Femur (tissue), 1 donor: ENCODE measurements at places on chromosomes 1 and 21.

GRCh38 chr1:151292207-151293030 is 10.3 kb downstream of the ZNF687 start:
- DNase-seq, result no peak

- DNase-seq, result no peak
Observed at GRCh38 chr1:184143449-184143848, 91.9 kb downstream of the TSEN15 start.

DNA sequence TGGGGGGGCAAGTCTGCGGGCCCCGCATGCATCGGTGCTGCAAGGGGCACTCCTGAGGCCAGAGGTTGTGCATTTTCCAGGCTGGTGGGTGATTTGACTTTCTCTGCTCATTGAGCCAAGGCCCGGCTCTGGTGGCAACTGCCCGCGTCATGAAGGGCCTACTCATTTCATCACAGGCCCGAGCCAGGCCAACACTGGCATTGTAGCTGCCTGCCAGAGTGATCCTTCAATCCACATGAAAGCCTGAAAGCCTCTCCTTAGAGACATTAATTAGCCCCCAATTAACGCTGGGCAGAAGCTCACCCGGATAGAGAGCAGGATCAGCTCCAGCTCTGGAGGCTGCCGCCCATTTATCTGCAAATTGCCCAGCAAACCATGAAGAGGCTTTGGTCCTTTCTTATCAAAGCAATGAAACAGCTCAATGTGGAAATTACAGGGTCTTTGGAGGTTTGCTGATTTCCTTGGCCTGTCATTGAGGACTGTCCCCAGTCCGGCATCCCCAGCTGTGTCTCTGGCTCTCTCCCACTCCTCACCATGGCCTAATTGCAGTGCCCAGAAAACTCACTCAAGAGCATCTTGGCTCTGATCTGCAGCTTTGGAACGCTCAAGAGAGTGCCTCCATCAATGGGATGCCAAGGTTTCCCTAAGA is 50.4 kb upstream of the STUM start:
- DNase-seq, result no peak

GRCh38 chr1:230326971-230327891 is 98.9 kb downstream of the PGBD5 start:
- no peak for DNase-seq

DNA sequence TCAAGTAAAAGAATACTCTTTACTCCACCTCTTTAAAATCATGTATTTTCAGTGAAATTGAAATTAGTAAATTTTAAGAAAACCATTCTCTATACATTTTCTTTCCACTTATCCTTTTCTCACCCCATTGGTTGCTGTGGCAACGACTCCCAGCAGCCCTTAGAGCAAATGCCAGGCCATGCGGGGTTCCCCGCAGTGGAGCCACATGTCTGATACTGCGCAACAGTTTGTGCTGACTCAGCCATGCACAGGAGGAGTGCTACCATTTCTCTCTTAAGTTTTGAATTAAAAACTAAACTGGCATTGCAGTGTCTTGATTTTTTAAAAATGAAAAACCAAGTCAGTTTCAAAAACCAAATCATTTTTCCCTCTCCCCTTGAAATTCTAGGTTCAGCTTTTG is 214.1 kb upstream of the L1TD1 start:
- DNase-seq, result no peak

GRCh38 chr1:191590578-191590977 is 567.7 kb upstream of the RGS18 start:
- DNase-seq, result no peak

GRCh38 chr1:234735476-234735875 is 125.5 kb upstream of the IRF2BP2 start:
- DNase-seq, result no peak

GRCh38 chr21:41108668-41109585 is 59.0 kb upstream of the BACE2 start:
- no peak for DNase-seq

DNA sequence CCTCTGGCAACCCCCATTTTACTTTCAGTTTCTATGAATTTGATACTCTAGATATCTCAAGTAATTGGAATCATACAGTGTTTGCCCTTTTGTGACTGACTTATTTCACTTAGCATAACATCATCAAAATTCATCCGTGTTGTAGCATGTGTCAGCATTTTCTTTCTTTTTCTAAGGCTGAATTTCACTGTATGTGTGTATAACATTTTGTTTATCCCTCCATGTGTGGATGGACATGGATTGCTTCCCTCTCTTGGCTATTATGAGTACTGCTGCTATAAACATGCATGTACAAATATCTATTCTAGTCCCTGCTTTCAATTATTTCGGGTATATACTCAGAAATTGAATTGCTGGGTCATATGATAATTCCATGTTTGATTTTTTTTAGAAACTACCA is 97.3 kb downstream of the MAP3K21 start:
- no peak for DNase-seq

GRCh38 chr1:2103266-2103900 is 53.2 kb downstream of the PRKCZ start:
- DNase-seq, result no peak

- no peak for DNase-seq
Observed at GRCh38 chr1:12472798-12473551, 145.0 kb downstream of the DHRS3 start.

DNA sequence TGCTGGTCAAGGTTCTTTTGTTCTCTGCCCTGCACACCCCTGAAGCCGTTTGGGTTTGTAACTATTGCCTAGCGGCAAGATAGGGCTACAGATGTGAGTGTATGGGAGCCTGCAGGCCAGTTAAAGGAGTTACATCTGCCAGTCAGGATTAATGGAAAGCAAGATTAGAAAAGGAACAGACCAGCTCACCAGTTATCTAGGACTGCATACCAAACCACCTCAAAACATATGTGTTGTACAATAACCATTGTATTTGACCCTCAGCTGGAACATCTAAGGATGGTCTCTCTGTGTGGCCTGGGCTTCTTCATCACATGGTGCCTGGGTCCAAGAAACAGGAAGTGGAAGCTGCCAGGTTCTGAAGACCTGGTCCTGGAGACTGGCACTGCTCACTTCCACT is 52.5 kb upstream of the FBXO28 start:
- no peak for DNase-seq

- peak; percentile 64 for DNase-seq
Observed at GRCh38 chr1:162878000-162878596, 17.1 kb upstream of the CCDC190 start.

DNA sequence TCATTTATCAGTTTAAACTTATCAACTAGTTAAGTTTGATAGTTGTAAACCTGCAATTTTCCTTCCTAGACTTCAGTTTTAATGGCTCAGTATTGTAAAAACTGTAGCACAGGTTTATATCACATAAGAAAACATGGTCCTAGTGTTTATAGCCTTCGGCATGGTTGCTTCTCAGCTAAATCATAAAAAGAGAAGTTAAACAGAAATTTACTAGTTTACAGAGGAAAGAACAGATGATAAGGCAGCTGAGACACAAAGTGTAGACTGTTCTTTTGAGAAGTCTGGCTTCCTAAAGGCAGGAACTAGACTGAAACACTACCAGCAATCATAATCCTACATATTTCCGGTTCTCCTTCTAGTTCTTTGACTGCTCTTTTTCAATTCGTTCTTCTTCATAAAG is 39.8 kb downstream of the WNT2B start:
- no peak for DNase-seq

DNA sequence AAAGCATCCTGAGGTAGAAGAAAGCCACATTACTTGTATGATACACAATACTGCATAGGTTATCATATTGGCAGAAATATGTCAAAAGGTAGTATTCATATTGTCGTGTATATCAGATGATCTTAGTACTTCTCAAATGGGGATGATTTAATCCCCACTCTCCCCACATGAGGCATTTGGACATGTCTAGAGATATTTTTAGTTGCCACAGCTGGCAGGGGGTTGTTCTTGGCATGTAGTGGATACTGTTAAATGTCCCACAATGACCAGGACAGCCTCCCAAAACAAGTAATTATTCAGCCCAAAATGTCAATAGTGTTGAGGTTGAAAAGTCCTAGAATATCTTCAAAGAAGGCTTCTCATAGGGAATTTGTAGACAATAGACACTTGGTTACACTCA is 162.8 kb downstream of the NEGR1 start:
- no peak for DNase-seq

- no peak for DNase-seq
Observed at GRCh38 chr1:51295926-51296325, 34.4 kb downstream of the TTC39A start.

DNA sequence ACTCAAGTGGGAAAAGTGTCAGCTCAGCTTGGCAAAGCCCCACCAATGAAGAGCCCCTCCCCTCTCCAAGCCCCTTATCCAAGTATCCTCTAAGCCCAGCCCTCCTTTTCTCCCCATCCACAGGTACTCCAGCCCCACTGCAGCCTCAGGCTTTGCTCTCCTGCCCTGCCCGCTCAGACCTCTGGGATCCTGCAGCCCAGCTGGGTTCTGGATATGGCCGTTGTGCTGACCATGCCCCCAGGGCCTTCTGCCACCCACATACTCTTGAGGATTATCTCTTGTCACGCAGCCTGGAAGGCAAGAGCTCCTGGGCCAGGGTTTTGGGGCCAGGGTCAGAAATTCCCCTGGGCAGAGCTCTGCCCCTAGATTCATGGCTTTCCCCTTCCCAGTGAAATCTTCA is 4.7 kb downstream of the SHISA4 start:
- no peak for DNase-seq

DNA sequence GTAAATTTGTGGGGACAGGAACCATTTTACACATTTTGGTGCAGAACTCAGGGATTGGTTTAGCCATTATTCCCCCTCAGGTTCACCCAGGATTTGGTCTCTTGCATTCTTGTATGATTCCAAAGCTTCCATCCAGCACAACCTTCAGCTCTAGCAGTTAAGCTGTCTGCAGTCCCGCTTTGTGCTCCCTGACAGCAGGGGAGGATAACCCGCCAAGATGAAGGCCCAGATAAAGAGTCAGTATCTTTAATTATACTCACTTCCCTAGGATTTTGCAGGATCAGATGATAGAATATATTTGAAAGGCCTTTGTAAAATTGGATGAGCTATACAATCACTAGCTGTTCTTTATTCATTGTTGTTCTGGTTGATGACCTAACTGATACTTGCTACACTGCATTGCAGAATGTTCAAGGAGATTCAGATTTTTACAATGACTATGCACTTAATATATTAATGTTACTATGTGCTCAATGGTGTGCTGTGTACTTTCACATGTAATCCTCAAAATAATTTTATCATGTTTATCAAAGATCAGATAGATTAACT is 49.8 kb downstream of the SLC16A1 start:
- no peak for DNase-seq

- DNase-seq, result no peak
Observed at GRCh38 chr1:182453631-182454030, 3.7 kb downstream of the RGSL1 start.

DNA sequence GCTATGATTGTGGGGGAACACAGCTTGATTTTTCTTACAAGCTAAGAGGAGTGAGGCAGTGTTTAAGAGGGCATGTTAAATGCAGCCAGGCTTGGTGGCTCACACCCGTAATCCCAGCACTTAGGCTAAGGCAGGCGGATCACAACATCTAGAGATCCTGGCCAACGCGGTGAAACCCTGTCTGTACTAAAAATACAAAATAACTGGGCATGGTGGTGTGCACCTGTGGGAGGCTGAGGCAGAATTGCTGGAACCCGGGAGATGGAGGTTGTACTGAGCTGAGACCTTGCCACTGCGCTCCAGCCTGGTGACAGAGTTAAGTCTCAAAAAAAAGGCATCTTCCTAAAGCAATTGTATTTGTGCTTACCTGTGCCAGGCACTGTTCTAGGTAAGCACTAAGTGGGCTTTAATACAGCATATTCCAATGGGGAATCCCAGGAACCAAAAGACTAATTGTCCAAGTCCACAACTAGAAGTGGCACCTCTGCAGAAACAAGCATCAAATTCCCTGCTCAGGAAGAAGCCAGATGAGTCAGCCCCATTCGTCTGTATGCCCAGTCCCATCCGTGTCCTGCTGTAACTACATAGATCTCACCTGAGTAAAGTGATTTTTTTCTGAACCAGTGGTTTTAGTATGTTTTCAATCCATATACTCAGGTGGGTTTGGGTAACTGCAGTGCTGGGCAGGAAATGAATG is 4.6 kb downstream of the RCC1 start:
- no peak for DNase-seq

GRCh38 chr1:219422811-219423598 is 189.9 kb downstream of the ZC3H11B start:
- DNase-seq, result no peak

DNA sequence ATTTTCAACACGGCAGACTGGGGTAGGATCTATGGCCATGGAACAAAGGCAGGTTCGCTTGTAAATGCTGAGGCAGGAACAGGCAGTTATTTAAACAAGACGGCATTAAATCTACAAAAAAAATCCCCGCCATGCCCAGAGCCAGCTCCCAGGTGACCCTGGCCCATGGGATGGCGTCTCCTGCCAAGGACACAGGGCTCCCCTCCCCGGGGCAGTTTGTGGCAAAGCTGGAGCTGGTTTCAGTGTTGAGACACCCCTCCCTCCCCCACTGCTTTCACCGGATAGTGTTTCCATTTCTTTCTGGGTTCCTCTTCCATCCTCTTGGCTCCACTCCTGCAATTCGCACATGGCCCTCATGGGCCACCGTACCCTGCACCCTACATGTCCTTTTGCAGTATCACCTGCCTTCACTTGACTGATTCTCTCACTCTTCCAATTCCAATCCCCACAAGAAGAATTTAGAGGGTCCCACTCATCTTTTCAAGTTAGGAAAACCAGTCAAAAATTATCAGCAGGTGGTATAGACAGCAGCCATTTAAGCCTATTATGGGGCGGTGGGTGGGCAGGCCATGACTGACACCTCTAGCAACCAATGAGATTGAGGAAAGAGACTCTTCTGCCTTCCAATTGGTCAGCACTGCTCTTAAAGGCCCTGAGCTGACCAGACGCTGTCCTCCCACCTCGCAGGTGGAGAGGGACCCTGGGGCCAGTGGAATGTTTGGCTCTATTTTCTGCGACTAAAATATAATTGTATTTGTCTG is 52.0 kb downstream of the OLIG1 start:
- DNase-seq, result no peak

- no peak for DNase-seq
Observed at GRCh38 chr1:218444588-218444987, 99.5 kb downstream of the TGFB2 start.

DNA sequence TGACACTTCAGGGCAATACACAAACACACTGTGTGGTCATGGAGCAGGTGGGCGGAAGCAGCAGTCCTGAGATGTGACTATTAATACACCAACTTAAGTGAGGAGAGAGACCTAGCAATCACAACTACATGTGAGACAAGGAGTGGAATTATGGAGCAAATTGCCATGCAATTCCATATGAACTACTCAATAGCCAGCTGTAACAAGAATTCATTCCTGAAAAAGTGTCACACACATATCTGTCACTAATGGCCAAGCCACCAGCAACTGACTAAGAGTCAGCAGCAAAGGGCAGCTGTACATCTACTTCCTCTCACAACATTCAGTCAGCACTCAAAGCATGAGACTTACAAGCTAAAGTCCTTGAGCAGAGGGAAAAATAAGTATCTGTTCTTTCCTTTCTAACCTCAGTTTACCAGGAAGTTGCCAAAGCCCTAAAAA is 46.2 kb downstream of the GPR3 start:
- DNase-seq, result no peak

- no peak for DNase-seq
Observed at GRCh38 chr1:109441069-109441468, 14.8 kb upstream of the PSMA5 start.
